ENCODE measurements at places on chromosomes 4 and X.

DNA sequence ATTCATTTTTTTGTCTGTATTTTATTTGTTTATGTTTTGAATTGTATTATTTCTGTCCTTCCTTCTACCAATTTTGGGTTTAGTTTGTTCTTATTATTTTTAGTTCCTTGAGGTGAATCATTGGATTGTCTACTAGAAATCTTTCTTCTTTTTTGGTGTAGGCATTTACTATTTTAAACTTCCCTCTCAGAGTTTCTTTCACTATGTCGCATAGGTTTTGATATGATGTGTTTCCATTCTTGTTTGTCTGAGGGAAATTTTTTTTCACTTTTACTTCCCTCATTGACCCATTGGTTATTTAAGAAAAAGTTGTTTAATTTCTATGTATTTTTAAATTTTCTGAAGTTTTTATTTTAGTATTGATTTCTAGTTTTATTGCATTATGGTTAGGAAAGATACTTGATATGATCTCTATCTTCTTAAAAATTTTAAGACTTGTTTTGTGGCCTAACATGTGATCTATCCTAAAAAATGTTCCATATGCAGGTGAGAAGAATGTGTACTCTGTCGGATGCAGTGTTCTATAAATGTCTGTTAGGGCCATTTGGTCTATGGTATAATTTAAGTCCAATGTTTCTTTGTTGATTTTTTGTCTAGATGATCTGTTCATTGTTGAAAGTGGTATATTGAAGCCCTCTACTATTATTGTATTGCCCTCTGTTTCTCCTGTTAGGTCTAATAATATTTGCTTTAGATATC, 68.8 kb downstream of the IL15 start:
- DNase-seq: no peak

- no peak for DNase-seq
These were observed 129.0 kb downstream of the DCTD start for GRCh38 chr4:182788201-182788600.

DNA sequence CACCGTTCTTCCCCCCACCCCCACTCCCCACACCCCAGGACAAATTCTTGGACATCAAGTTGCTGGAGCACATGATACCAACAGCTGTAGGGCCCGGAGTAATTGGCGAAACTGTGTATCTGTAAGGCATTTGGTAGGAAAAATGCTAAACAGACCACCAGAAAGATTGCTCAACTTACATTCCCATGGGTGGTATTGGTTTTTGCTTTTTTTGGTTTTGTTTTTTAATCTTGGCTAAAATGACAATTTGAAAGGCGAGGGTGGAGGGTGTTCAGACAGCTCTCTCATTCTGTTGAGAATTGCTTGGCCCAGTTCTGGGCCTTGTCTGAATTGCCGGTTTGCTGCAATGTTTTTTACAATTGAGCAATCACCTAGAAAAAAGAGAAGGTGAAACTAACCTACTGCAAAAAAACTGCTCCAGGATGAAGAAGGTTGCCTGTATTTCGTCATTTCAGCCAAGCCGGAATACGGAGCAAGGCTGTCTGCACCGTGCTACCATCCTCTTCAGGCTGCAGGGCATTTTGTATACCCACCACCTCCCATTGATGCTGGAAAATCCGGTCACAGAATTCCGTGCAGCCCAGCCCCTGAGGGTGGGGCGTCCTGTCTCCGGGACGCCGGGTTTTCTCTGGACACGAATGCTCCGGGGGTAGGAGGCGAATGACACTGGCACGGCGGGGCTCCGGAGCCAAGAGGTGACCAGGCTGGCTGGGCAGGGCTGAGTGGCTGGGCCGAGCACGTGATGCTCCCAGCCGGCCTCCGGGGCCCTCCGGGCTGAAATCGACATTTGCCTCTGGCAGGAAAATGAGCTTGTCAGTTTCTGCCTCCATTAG, at the start of gene CLCN4:
TSS of gene CLCN4 (plus strand) at position 777 of the 833 bp plus-strand sequence. CDS start 28,058 bp downstream, outside the sequence.
- DNase-seq: no peak

DNA sequence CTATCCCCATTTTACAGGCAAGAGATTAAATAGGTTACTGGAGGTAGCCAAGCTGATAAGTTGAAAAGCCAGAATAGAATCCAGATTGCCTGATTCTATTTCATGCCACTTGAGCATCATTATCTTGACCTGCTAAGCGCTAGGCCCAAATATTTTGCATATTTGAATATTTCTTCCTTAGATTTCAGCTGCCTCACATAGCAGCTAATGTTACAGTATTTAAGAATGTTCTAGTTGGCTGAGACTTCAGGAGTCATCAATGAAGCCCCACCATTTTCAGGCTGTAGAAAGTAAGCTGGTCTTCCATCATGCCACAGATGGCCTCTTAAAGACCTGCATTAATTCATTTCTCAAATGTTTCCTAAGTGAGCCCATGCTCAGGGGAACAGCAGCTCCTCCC, 121.4 kb downstream of the SHROOM3 start:
- DNase-seq: no peak

DNA sequence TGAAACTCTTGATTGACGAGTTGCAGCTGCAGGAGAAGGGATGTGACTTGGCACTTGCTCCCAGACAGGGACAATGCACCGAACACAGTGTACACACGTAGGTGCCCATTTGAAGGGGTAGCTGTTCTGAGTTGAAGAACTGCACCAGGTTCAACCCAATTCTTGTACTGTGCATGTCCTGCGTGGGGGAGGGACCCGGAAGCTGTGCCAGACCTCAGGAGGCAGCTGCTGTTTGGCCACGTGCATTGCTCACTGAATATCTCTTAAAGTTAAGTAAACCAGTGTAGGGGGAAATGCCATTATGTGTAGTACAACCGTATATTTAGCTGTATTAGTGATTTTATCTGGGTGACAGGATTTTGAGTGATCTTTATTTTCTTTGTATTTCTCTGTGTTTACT, 12.0 kb upstream of the RBBP7 start:
- DNase-seq: no peak

DNA sequence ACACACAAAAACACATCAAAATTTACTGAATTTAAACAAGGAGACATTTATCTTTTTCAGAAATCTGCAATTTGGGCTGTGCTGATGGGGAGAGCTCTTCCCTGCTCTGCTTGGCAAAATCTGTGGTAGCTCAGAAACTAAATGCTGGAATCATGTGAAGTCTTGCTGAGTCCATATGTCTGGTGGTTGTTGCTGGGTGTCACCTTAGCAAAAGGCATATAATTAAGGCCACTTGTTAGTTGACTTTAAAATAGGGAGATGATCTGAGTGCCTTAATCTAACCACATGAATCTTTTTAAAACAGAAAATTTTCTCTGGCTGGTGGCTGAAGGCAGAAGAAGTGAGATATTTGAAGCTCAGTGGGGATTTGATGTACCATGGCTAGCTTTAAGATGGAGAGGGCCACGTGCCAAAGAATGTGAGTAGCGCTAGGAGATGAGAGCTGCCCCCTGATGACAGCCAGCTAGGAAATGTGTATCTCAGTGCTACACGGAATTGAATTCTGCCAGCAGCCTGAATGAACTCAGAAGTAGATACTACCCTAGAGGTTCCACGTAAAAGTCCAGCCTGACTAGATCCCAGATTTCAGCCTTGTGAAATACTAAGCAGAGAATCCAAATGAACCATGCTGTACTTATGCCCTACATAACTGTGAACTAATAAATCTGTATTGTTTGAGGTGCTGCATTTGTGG, 7.6 kb upstream of the GUF1 start:
- DNase-seq: no peak

- no peak for DNase-seq
These were observed 516.9 kb downstream of the PDHA2 start for GRCh38 chr4:96356591-96357370.

GRCh38 chr4:45346816-45347435, 620.6 kb upstream of the GNPDA2 start:
- no peak for DNase-seq

DNA sequence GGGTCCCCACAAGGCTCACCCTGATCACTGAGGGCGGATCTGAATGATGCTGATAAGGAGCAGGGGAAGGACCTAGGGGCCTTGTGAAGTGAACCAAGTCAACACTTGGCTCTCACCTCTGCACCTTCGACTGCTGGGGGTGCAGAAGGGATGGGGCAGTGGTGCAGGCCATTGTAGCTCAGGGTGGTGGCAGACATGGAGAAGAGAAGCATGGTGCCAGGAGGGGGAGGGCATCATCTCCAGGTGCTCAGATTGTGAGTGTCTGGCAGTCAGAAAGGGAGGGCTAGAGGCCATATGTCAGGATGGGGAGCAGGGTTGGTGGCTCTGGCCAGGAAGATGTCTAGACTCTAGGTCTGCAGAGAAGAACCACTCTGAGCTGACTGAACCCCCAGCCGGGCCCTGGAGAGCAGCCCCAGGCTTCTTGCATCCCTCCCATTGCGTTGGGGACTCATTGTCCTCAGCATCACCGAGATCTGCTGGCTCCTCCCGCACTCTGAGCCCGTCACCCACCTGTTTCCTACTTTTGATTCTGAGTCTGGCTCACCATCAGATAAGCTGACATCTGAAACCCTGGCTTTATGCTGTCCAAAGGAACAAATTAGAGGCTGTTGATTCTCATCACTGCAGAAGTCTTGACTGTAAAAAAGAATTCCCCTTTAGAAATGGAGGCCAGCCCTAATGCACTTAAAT, 3.8 kb downstream of the APLN start:
- no peak for DNase-seq

- no peak for DNase-seq
These were observed 1688.0 kb downstream of the STIM2 start for GRCh38 chr4:28548594-28548993.

DNA sequence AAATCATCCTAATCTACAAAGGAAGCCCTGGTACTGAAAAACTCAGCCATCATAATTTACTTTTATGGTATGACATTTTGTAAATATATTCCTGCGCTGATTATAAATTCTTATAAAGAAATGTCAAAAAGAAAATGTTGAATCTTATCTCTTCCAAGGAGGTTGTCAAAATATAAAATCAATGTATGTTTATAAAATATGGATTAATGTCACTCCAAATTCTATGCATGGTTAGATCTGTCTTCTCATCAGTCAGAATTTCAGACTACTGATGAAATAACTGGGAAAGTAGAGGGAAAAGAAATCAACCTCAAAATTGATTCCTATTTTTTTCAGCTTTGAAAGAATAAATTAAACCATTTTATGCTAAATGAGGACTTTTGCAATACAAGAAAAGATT, 120.0 kb upstream of the MAB21L2 start:
- no peak for DNase-seq

- DNase-seq: no peak
These were observed 32.3 kb upstream of the ZFX start for GRCh38 chrX:24117258-24117657.

- no peak for DNase-seq
These were observed 82.5 kb downstream of the GATB start for GRCh38 chr4:151678048-151678872.

GRCh38 chr4:24055623-24056022, 165.8 kb upstream of the PPARGC1A start:
- DNase-seq: no peak

- no peak for DNase-seq
These were observed 18.5 kb downstream of the OTUD5 start for GRCh38 chrX:48938721-48939425.

DNA sequence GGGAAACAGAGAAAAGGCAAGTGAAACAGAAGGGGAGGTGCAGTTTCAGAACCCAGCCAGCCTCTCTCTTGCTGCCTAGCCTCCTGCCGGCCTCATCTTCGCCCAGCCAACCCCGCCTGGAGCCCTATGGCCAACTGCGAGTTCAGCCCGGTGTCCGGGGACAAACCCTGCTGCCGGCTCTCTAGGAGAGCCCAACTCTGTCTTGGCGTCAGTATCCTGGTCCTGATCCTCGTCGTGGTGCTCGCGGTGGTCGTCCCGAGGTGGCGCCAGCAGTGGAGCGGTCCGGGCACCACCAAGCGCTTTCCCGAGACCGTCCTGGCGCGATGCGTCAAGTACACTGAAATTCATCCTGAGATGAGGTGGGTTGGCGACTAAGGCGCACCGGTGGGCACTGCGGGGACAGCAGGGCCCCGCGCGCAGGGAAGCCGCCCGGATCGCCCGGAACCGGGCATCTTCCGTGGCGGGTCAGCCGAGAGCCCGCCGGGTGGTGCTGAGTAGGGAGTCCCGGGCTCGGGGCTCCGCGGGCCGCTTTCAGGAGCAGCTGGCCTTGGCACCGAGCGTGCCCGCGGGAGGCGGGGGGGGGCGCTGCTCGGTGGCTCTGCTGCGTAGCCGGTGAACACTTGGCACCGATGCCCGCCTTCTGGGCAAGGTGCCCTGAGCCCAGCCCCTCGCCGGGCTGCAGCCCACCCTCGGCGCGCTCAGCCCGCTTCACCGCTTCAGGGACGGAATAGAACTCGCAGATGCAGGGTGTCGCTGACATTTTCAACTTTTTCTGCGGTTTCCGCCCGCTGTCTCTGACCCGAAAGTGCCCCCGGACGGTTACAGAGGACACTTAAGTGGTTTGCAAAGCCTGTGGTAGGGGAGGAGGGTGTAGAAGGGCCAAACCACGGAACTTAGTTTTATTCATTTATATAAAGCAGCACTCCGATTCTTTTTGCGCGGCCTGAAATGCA, at the start of gene CD38:
TSS of gene CD38 (plus strand) at position 40 of the 953 bp plus-strand sequence. CDS start at position 127, 87 bp downstream.
- no peak for DNase-seq

DNA sequence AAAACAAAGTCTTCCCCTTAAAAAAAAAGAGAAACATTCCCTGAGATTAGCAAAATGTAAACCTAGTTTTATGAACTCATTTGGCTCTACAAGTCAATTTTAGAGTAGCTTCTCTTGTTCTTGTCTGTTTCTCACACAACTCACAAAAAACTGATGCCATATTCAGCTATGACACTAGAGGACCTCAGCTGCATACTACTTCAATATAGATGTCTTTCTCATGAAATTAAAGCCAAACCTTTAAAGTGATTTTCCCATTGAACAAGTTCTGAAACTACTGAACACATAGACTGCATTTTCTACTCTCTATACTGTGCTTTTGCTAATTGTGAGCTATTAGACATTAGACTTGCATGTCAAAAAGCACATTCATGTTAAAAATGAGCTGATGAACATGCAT, 49.8 kb downstream of the TBCK start:
- DNase-seq: no peak

DNA sequence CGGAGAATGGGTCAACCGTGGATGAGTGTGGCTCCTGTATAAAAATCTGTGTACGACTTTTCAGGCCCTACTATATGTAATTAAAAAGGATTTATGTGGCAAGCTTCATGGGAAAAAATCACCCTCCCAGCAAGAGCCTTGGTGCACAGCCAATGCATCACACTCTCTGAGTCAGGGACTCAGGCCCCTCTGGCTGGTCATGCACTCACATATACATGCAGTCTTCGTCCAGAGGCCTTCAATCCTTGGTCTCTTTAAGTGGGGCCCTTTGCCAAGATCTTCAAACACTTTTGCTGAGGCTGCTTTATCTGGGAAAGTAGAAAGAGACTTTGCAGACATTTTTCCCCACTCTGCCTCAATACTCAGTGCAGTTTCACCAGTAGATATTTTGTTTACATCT, 311.4 kb upstream of the FSTL5 start:
- DNase-seq: no peak

GRCh38 chr4:62676962-62677361, 1476.8 kb downstream of the ADGRL3 start:
- no peak for DNase-seq

- DNase-seq: no peak
These were observed 93.0 kb upstream of the PLS3 start for GRCh38 chrX:115467961-115468360.
